ENCODE measurements at places on chromosomes 7 and 10.

- DNase-seq: no peak
Measured at GRCh38 chr7:134742688-134743350, 36.6 kb upstream of the CALD1 start.

DNA sequence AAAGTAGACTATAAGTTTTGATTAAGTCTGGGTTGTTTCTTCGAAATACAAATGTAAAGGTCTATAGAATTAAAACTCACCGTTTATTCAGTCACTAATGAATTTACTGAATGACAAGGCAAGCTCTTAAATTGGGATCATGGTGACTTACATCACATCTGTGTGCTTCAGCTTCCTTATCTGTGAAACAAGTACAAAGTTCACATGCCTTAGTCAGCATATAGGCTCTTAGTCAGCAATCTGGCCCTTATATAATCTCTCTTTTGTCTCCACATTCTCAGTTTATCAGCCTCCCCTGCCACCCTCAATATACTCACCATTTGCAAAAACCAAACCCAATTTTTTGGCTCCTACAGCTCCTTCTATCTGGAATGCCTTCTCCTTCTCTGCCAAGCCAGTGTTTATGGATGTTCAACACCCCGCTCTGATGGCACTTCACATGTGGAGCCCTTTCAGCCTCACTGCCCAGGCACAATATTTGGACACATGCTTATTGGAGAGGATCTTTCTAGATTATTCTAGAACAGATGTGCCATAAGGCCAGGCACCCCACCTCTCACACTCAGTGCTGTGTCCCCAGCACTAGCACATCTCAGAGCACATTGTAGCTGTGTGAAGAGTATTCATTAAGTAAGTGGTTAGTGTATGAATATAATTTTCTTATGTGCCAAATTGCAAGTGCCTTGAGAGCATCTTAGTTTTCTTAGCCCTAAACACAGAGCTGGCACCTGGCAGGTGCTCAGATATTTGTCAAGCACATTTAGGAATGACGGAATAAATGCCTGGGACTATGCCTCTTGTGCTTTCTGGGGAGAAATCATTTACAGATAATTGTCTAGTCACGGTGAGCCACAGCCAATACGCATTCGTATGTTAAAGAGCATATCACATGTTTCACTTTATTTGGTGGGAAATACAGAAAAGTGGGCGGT is 9.8 kb upstream of the LAMB1 start:
- DNase-seq: no peak

GRCh38 chr7:105118612-105119600 is 104.9 kb downstream of the KMT2E start:
- DNase-seq: no peak

- no peak for DNase-seq
Measured at GRCh38 chr7:20249920-20250319, 32.7 kb upstream of the MACC1 start.

DNA sequence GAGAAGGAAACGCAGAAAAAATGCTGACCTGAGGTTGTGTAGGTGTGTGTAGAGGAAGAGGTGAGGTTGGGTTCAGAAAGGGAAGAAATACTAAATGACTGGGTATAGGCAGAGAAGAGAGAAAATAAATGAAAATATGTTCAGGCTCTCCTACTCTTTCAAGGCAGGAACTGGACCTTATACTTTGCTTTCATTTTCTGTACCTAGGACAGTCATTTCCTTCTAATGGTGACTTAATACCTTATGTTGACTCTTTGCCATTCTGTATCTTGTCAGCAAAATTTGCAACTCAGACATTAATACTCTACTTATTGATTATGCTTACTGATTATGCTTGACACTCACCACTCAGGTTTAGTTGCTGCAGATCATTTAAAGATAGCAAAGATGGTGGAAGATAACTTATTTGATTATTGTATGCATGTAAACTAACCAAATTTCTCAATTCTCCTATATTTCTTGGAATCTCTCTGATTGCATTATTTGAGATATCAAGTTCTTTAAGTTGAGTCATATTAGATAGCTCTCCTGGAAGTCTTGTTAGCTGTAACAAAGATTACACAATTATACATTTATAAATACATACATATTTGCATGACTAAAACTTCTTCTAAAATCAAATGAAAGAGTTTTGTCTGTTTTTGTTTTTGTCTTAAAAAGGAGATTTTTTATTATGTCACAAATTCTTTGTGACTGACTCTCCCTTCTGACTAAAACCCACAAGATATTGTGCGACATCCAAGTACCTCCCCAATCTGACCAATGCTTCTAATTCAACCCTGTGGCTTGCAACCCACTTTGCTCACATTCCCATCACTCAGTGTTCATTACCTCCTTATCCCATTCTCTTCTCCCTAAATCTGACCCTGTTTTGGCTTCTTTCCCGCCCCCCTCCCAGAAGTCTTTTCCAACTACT is 20.0 kb downstream of the LRRD1 start:
- DNase-seq: no peak

DNA sequence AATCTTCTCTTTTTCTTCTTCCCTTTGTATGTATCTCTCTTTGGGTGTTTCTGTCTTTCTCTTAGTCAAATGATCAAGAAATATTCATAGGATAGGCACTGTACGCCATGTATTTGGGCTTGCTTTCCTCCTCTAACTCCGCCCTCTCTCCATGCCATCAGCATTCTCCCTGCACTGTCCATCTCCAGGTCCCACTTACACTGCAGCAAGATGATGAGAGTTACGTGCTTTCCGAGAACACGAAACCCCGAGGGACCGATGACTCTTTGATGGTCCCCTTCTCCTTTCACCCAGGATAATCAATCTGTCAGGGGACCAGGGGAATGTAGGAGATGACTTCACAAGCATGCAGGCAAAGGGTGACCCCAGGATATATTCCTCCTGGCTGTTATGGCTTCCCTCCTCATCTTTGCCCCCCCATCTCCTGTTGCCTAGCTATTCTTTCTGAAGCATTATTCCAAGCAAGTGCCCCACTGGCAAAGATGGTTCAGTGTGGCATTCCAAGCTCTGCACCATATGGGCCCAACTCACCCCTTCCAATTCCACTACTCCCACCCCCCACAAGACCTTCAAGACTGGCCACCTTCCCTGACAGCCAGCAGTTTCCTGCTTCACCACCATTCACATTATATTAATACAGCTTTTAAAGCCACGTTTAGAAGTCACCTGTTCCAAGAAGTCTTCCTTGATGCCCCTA is 40.0 kb downstream of the HIF1AN start:
- no peak for DNase-seq

- DNase-seq: no peak
Measured at GRCh38 chr7:129351320-129351719, 82.9 kb upstream of the STRIP2 start.

DNA sequence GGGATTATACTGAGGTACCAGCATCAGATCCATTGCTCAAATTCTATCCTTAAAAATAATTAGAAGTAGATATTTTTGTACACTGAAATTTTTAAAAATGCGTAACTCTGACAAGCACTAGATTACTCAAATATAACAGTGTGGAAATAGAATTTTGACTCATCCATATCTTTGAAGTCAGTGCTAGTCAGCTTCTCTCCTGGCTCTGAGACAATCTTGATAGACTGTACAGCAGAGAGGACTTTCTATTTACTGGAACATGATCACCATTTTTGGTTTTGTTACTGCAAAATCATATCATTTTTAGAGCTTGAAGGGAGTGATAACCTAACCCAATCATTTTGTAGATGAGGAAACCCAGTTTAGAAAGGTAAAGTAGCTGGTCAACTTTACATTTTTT is 195.0 kb downstream of the MTERF1 start:
- DNase-seq: no peak

- DNase-seq: no peak
Measured at GRCh38 chr7:90988996-90989765, 275.1 kb upstream of the FZD1 start.

- no peak for DNase-seq
Measured at GRCh38 chr10:1548146-1548545, 189.2 kb downstream of the ADARB2 start.

DNA sequence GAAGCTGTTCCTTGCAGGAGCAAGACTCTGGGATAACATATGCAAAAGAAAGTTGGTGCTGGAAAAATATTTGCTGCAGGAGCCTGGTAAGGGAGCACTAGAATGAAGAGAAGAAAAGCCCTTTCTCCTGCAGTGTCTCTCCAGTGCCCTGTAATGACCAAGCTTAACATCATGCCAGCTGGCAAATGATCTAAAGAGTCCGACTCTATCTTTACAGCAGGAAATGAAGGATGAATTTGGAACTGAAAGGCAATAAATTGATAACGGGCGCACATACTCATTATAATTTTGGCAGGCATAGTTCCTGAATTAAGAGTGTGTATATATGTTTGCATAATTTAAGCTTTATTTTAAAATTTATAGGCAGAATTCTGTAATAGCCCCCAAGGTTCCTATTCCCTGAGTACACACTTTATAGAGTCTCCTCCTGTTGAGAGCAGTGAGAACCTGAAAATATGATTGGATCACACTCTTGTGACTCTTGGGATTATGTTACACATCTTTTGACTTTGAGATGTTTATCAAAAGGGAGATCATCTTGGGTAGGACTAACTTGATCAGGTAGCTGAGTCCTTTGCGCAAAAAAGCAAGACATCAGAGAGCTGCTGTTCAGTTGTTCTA is 299.0 kb upstream of the MBL2 start:
- DNase-seq: no peak

- no peak for DNase-seq
Measured at GRCh38 chr7:70415179-70415972, 716.6 kb upstream of the GALNT17 start.

- DNase-seq: no peak
Measured at GRCh38 chr10:27620430-27621397, 116.6 kb downstream of the RAB18 start.

DNA sequence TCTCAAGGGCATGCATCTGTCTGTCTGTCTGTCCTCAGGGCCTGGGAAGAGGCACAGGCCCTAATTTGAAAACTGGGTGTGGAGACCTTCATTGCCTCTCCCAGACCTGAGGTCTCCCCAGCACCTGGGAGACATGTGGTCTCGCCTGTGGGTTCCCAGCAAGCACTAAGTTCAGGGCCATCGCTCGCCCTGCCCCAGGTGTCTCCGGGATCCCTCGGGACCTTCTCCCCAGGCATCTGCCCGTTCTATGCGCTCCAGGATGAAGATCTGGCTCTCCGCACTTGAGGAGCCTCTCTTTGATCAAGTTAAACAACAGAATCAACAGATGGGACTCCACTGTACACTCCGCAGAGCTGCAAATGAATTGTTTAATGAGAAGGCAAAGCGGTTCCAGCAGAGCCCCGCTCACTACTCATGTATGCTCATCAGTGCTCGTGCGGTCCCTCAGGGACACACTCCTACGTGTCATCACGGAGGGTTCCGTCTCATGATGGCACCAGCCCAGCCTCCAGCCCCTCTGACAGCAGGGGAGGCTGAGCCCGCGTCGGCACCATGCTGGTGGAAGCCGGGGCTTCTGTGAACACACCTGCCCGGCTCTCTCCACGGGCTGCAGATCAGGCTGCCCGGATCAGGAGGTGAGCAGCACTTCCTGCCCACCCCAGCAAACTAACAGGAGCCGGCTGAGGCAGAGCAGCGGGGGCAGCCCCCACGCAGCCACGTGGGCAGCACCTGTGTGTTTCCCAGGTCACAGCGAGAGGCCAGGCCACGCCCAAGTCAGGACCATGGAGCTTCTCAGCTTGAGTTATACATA is 132.8 kb downstream of the TCERG1L start:
- no peak for DNase-seq

DNA sequence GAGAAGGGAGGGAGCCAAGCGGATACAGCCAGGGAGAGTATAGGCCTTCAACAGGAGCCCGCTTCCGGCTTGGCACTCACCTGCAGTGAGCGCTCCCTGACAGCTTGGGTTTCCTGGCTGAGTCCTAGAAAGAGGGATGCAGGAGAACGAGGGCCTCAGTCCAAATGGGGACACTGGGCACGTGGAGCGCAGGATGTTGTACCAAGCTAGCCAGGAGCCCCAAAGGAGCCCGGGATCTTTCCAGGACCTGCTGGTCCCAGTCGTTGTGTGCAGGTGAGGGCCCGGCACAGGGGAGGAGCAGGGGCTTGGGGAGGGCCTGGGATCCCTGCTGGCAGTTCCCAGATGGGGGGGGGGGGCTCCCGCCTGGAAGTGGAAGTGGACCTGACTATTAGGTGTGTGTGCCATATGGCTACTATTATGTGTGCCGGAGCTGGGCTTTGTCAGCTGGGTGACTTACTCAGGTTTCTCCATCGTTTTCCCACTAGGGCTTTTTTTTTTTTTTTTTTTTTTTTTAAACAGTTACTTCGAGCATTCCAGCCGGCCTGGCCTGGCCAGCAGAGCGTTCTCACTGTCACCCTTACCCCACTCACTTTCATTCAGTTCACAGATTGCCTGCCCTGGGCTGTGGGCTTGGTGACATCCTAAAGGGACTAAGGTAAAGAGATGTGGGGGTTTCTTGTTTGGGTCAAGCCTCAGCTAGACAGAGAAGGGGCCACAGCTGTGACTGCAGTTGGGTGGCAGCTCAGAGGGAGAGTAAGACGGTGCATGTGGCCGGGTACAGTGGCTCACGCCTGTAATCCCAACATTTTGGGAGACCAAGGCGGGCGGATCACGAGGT is 3.8 kb downstream of the AGAP3 start:
- no peak for DNase-seq

DNA sequence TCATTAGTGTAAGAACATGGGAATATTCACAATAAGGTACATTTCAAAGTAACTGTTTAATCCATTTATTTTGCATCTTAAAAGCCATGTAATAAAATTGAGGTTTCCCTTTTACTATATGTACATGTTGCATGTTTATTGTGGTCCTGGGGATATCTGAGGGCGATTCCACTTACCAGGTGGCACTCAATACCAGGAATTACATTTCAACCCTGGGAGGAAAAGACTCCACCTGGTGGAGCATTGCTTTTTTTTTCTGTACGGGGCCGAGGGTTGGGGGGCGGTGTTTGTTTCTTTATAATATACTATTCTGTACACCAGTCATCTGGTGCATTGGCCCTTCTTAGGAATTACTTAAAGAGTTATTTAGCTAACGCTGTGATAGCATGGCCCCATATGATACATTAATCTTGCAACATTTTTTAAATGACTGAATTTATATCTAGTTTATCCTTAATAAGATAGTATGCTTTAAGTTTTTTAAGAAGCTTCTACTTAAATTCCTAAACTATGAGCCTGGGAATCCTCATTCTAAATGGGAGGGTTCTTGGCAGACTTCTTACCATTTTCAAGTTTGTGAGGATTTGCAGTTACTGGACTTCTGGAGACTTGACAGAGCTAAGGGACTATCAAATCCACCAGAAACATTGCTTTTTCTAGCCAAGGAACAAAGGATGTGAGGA is 7.2 kb upstream of the HGF start:
- no peak for DNase-seq

DNA sequence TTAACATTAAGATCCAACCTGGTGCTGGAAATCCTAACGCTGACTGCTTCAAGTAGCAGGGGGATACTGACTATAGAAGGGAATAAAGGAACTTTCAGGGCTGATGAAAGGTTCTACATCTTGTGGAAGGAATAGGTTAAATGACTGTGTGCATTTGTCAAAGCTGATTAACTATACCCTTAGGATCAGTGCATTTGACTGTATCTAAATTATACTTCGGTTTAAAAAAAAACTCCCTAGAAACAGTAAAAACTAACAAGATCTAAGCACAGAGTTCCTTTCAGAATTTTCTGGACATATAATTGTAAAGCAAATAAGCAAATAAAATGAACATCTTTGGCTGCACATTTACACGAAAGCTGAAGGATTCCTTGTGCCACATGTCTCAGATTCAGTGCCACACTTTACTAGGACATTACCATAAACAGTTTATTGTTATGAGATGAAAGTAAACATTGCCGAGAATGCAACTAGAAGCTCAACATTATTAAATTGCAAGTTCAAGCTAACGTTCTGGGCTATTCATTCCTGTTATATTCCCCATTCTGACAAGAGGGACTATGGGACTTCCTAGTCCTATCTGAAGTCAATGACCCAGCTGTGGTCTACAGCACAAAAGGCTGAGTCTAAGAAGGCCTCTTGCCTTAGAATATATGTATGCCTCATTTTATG is 20.7 kb downstream of the ANK3 start:
- no peak for DNase-seq
